ENCODE measurements at places on chromosomes 3 and 15.

GRCh38 chr3:55567615-55568014 is 80.5 kb upstream of the WNT5A start:
- DNase-seq = peak; percentile 65

GRCh38 chr3:137325170-137325569 is 367.4 kb downstream of the IL20RB start:
- DNase-seq = no peak

DNA sequence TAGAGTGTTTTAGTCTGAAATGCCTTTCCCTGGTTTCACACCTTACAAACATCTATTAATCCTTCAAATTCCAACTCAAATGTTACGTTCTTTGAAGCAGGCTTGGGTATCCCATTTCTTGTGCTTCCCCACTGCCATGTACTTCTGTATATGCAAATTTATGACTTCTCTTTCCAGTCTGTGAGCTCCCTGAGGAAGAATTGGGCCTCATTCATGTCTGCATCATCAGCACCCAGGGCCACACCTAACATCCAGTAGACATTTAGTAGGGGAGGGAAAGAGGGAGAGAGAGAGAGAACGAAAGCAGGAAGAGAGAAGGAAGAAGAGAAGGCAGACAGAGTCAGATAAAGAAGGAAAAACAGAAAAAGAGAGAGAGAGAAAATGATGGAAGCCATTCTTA is 53.3 kb upstream of the KY start:
- DNase-seq = peak; percentile 4

GRCh38 chr3:27133060-27133459 is 236.1 kb downstream of the NEK10 start:
- no peak for DNase-seq

DNA sequence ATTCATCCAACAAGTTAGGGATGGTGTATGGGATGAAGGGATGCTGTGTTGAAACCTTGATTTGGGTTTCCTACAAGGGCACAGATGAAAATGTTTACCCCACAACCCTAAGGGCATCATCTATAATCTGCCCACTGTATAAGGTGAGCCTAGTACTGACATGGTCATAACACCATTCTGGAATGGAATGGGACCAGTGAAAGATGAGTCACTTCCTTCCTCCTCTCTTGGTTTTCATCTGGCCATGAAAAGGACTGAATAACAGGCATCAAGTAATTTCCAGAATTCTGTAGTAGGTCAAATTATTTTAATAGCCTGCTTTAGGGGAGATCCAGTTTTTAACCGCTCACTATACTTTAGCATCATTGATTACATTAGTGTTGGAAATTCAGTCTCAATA is 538.6 kb downstream of the NR2F2 start:
- no peak for DNase-seq

- DNase-seq = no peak
Observed at GRCh38 chr3:61250784-61251173, 473 bp downstream of the FHIT start.

All from islet precursor cell (in vitro differentiated cells).